Sigmoid colon (tissue), 7 donors: ENCODE measurements at places on chromosomes 5 and 9. TPM values are rescaled to one million over a fixed set of nuclear protein-coding genes. Genes with fewer than 3 reads are reported as not detected.

- DNase-seq: no peak
These were observed 328.9 kb downstream of the PJA2 start for GRCh38 chr5:109080896-109081295.

DNA sequence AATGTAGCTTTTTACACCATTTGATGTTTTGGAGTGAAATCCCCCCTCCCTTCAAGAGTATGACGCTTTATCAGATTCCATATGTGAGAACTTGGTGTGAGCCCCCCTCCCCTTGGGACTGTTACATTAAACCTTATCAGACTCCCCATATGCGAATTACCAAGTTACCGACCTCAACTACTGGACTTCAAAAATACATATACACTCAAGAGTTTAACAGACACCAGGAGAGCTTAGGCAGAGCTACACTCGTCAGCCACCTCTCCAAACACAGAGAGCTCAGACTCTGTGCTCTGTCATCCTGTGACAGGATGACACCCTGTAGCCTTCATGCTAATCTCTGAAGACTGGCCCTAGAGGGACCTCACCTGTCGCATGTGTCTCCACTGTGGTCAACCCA, 50.2 kb downstream of the FAM114A2 start:
- DNase-seq: no peak

DNA sequence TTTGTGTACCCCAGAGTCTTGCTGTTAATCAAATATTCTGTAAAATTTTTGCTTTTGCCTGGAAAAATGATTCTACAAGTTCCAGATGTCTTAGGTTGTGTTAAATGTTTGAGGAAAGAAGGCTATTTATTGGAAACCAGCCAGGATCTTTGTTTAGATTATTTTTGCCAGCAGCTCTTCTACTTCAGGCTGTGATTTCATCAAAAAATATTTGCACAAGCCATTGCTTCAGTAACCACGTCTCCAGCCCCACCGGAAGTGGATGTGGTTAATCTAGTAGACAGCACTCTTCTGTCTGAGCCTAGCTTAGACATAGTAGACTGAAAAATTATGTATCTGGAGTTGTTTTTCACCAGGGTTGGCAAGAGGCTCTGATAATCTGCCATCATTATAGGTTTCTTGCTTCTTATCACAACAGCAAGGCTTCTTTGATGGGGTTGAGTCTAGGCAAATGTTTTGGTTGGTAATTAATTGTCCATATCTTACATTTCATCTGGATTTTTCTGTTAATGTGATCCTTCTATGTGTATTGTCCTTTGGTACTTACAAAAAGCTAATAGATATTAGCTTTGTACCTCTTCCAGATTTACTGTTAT, 17.1 kb downstream of the KCTD16 start:
- DNase-seq: peak; percentile 81

DNA sequence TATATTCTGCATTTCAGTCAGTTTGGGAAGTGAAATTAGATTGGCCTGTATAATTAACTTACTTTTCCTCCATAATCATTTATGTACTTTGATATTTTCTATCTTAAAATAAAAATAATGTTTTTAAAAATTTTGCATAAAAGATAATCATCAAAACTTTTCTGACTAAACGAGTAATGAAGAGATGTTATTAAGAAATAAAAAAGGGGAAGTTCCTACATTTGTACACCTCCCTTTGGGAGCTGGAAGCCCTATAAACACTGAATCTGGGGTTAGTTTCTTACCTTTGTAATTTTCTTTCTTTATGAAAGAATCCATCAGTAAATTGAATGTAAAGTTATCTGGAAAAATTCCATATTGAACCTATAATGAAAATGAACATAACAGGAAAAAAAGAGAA, 86.2 kb downstream of the MRPS27 start:
- DNase-seq: no peak

DNA sequence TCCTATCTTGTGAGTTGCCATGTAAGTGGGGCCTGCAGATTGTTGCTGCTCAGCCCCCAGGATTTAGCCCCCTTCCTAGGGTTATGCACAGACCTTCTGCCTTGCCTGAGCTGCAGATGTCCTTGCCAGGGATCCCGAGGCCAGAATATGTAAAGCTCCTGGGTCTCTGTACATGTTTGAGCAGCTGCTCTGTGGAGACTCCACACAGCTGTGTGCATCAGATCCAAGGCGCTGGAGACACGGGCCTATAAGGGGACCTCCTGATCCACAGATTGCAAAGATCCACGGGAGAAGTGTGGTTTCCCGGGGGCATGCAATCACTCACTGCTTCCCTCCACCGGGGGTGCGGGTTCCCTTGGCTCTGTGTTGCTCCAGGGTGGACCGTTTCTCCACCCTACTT, 28.9 kb downstream of the TAF11L14 start:
- DNase-seq: no peak

- DNase-seq: no peak
These were observed 32.2 kb downstream of the ANKS6 start for GRCh38 chr9:98763986-98764745.

DNA sequence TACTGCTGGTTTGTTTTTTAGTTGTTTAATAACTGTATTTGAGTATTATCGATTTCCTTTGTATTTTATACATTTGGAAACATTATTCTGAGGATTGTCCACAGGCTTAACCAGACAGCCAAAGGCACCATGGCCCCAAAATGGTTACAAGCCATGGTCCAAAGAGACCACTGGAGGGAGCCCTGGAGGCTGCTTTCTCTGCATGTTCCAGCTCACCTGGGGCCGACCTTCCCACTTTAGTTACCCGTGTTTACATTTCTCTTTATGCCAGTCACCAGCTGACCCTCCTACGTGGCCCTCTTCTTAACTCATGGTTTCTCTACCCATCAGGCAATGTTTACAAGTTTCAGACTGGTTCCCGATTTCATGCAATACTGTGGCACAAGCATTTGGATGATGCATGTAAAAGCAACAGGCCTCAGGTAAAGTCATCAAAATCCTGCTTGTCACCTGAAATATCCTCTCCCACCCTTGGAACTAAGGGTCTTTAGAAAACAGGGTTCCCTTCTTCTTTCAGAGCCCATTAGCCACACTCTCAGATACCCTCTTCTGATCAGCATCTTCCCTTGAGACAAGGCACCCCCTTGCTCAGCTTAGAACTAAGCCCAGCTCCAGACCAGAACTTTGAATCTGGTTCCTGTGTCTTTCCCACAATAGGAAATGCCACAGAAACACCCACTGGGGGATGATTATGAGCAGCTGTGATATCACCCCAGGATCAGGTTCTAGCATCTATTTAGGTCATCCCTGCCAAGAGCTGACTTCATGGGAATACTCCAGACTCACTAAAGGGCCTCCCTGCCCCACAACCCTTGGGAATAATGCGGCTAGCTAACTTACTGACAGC, 49.9 kb upstream of the GARNL3 start:
- DNase-seq: no peak

DNA sequence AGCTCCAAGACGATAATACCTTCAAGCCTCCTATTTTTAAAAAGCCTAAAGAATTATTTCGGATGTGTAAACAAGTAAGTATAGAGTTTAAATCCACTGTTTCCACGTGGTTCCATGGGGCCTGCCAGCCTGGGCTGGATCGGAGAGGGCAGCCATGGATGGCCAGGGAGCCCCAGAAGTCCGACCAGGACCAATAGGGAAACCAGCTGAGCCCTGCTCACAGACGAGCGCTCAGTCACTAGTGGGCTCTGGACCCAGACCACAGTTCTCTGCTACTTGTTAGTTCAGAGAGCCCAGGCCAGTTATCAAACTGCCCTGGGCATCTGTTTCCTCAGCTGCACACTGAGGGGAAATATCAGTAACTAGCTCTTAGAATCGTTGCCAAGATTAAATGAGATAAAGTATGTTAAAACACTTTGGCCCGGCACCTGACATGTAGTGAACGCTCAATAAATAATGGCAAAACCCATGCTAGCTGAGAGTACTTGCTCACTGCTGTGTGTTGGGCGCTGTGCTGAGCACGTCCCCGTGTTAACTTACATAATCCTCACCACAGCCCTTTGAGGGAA, 124.8 kb downstream of the RGS3 start:
- peak; percentile 54 for DNase-seq

GRCh38 chr9:136634904-136635303, 27.8 kb upstream of the EGFL7 start:
- DNase-seq: no peak

- DNase-seq: no peak
These were observed 53.4 kb downstream of the SLC22A5 start for GRCh38 chr5:132422720-132423437.

GRCh38 chr5:35850967-35851680, 5.6 kb upstream of the IL7R start:
- no peak for DNase-seq

- no peak for DNase-seq
These were observed 14.5 kb downstream of the GRAMD2B start for GRCh38 chr5:126437721-126438120.

- DNase-seq: no peak
These were observed 26.1 kb upstream of the CAST start for GRCh38 chr5:96636046-96636445.

GRCh38 chr9:68904454-68904853, 109.5 kb downstream of the PRKACG start:
- no peak for DNase-seq

- DNase-seq: no peak
These were observed 70.1 kb downstream of the COMMD10 start for GRCh38 chr5:116154931-116155330.

DNA sequence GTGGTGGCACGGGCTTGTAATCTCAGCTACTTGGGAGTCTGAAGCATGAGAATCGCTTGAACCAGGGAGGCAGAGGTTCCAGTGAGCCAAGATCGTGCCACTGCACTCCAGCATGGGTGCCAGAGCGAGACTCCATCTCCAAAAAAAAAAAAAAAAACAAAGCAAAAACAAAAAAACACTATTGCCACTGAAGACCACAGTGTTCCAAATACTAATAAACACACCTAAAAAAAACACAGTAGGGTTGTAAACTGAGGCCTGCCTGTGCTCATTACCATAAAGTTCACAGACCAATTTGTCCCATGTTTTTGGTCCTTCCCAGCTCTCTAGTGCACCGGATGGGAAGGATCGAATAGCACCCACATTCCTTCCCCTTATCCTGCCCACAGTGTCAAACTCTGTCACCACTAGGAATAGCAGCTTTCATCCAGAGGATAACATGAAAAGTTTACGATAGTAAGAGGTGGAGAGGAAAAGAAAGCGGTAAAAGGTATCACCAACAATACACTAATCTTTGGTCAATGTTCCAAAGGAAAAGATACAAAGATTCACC, 49.2 kb downstream of the MYO10 start:
- DNase-seq: no peak

- no peak for DNase-seq
These were observed 211.5 kb upstream of the GAS1 start for GRCh38 chr9:87158765-87159164.

Gene LCN15
- not detected for total RNA-seq

Gene NRG2
- 3.4 TPM for total RNA-seq

Gene ARRDC3
- 35.2 TPM for total RNA-seq

Gene CCL27
- not detected for total RNA-seq

Gene EPB41L4B
- total RNA-seq: 0.81 TPM

Gene PCDHGA9
- total RNA-seq: 7.5 TPM

Gene RNF180
- total RNA-seq: 23.9 TPM
